Activated CD8-positive, alpha-beta memory T cell treated with anti-CD3 and anti-CD28 coated beads for 4 hours (primary cell): ENCODE measurements at places on chromosomes 16 and 17.

DNA sequence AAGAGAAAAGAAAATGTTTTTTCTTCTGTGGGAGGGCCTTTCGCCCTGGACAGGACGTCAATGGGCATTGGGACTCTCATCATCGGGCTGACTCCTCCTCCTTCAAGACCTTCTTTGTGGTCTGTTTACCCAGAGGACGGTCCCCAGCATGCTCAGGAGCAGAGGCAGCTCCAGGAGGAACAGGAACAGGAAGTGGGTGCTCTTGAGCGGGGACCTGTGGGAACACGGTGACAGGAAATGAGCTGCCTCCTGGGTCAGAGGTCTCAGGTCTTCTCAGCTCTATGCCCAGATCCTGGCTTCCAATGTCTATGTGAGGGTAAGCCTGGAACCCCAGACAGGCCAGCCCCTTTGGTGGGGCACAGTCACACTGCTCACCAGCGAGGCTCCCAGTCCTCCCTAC, 12.2 kb downstream of the CD300LD start:
- no peak for DNase-seq

DNA sequence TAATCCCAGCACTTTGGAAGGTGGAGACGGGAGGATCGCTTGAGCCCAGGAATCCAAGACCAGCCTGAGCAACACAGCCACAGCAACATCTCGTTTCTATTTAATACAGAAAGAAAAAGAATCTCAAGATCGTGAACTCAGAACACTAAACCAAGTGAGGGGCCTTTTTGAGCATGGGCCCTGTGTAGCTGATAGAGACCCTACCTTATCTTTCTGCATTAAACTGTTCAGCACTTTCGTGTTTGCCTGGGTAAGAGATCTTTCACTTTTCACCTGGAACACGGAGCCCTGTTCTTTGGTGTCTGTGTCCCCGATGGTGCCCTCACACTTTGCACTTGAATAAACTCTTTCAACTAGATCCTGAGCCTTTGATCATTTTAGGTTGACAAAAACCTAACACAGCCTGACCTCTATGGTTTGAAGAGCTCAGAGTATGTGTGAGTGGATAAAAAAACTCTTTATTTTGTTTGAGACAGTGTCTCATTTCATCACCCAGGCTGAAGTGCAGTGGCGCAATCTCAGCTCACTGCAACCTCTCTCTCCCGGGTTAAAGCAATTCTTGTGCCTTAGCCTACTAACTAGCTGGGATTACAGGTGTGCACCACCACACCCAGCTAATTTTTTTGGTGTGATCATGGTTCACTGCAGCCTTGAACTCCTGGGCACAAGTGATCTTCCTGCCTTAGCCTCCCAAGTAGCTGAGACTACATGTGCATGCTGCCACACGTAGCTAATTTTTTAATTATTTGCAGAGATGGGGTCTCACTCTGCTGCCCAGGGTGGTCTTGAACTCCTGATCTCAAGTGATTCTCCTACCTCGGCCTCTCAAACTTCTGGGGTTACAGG, 83.8 kb upstream of the GRIN2A start:
- DNase-seq = no peak

GRCh38 chr17:66491213-66491612, 188.8 kb downstream of the PRKCA start:
- no peak for DNase-seq

DNA sequence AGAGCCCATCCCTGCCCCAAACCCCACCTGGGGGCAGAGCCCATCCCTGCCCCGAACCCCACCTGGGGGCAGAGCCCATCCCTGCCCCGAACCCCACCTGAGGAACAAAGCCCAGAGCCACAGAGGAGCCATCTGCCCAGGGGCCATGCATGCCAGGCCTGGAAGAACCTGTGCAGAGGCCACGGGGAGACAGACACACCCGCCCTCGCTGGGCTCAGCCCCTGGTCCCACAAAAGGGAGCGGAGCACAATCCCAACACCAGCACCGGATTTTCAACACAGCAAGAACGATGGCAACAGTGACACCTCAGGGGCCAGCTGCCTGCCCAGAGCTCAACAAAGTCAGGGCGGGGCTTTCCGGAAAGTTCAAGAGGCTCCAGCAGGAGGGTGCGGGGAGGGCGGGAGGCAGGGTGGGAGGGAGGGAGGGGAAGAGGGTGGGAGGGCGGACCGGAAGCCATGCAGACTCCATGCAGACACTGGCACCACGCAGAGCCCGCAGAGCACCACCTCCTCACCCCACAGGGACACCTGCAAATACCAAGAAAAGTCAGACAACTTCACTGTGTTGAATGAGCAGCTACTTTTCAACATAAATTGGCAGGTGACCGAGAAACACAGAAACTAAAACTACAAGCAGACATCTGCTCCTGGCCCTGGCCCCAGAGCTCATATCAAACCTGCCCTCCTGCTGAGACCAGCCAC, 27.9 kb upstream of the C16orf95 start:
- peak; percentile 33 for DNase-seq

DNA sequence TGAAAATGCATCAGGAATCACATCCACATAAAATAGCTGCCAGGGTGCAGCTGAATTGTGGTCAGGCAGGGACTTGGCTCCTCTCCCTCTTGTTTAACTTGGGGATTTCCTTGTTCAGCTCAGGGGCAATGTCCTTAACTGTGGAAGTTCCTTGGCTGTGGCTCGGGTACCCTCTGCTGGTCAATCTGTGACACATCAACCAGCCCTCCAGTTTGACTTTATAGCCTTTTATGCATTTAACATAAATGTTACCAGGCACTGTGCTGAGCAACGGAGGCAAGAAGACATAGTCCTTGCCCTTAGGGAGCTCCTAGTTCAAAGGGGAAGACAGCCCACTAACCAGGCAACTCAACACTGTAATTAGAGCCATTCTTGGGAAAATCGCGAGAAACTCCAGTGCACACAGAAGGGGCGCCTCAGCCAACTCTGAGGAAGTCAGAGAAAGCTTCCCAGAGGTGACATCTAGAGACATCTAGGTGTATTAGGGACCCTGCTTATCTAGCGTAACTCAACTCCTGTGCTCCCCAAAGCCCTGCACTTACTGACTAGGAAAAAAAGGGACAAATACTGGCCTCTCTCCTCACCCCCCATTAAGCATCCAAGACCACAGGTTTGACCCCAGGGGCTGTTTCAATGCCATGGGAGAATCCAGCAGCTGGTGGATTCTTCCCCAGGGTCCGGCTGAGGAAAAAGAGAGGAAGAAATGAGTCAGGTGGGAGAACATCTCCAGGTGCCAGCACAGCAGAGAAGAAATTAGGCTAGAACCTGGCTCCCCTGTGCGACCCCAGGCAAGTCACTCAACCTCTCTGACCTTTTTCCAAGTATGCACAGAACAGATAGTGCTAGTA, 17.3 kb upstream of the EEF2K start:
- DNase-seq = peak; percentile 48

GRCh38 chr16:88393034-88393433, 10.3 kb downstream of the ZNF469 start:
- DNase-seq = no peak

GRCh38 chr16:84020353-84020752, 22.2 kb downstream of the SLC38A8 start:
- no peak for DNase-seq

DNA sequence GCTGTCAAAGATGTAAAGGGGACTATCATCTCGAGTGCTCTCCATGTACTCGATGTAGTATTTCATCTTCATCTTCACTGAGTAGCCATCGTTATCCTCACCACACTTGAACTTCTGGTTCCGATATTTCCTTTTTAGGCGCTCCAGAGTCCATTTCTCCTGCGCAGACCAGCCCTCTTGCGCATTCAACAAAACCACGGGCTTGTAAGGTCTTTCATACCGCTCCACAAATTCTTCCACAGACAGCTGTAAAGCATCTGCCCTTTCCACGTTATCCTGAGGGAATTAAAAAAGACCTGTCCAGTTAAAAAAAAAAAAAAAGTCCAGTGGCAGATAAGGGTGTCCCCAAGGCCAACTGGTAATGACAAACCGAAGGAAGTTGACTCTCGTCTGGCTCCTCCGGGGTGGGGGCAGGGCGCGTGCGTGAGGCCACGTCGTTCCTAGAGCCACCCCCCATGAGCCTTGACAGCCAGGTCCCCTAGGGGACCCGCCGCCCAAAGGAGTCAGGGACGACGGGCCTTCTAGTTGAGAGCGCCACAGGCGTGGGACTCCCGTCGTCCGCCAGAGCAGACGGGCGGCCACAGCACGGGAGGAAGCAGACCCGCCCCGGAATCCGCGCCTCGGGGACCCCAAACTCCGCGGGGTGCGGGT, 701 bp downstream of the JMJD6 start:
- peak; percentile 55 for DNase-seq

- DNase-seq = peak; percentile 81
Observed at GRCh38 chr16:3099732-3100499, 822 bp upstream of the ZSCAN10 start.

GRCh38 chr16:66640724-66641314, 36.3 kb downstream of the CMTM3 start:
- DNase-seq = no peak
